ENCODE measurements at places on chromosomes 7 and 10. TPM values are rescaled to one million over a fixed set of nuclear protein-coding genes. Genes with fewer than 3 reads are reported as not detected.

Gene UBE2H
- total RNA-seq = 143 TPM

Gene PTF1A
- total RNA-seq = not detected

Gene TMEM176B
- not detected for total RNA-seq

DNA sequence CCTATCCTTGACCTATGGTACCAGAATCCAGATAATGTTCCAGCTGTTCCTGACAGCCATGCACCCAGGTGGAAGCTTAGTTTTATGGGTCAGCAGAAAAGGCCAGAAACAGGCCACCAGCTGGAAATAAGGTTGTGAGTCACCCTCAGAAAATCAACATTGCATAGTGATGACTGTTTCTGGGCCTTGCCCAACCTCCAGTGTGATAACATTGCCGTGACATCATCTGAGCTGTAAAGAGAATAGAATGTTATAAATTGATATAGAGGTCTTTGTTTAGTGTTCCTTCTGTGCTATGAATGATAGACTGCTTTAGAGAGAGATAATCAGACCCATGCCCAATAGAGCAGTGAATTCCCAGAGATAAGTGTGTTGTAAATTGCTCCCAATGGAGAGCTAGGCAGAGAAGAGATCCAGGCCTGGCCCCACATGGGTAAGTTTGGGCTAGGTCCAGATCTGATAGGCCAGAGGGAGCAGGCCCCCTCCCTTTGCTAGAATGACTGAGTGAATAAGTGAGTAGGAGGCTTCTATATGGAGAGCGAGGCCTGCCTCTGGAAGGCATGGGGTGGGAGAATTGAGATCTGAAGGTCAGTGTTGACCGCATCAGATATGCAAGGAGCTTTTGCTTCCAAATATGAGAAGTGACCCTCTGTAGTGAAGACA lies 14.2 kb upstream of the HPS1 start:
- no peak for DNase-seq
- no peaks in the 10 kb centered on the region for H3K36me3 ChIP-seq
- H3K4me1 ChIP-seq = peaks cover 12% of the 10 kb centered on the region
- peaks cover 2% of the 10 kb centered on the region for H3K27me3 ChIP-seq
- peak overlapping the region; percentile 47 for H3K27ac ChIP-seq

DNA sequence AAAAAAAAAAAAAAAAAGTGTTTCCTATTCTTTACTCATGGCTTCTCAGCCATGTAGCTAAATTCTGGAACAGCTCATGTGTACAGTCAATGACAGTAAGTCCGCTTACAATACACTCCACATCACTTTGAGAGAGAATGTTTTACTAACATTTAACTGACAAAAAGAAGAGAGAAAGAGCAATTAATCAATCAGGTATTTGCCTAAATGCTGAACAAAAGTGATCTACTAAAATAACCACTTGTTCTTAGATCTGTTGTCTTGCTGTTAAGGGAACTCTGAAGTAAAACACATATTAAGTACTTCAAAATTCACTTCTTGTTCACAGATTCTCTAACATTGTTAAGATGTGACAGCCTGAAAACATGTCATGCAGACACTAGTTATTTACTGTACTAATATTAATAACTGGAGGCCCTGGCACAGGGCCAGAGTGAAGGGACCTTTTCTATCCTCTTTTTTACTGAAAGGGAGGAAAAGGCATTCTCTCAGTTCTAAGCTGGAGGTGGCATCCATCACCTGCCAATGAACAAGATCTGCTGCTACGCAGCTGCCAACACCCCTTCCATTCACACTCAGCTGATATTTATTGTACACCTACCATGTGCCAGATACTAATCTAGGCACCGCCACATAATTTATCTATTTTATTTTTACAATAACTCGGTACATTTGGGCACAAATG lies 72.6 kb downstream of the AHR start:
- H3K4me3 ChIP-seq = no peak overlapping the region
- peak overlapping the region; percentile 97 for H3K27ac ChIP-seq
- H3K36me3 ChIP-seq = peaks cover 3% of the 10 kb centered on the region
